Hematopoietic multipotent progenitor cell (in vitro differentiated cells): ENCODE measurements at places on chromosomes 7 and 10. TPM values are rescaled to one million over a fixed set of nuclear protein-coding genes. Genes with fewer than 3 reads are reported as not detected.

AGBL3 gene
- total RNA-seq: 0.81 TPM

NPFFR1 gene
- total RNA-seq: under 0.01 TPM

C10orf95 gene
- total RNA-seq: 0.27 TPM

SLC26A4 gene
- total RNA-seq: 0.27 TPM

PDZD7 gene
- 1.3 TPM for total RNA-seq

COPS6 gene
- total RNA-seq: 43.9 TPM

CYP3A7 gene
- total RNA-seq: not detected

NEUROD6 gene
- total RNA-seq: not detected

SPOCK2 gene
- total RNA-seq: 31.0 TPM

VWDE gene
- total RNA-seq: 7.5 TPM

SLC39A12 gene
- total RNA-seq: not detected

DLD gene
- total RNA-seq: 37.7 TPM

PNLIPRP3 gene
- not detected for total RNA-seq

MOGAT3 gene
- not detected for total RNA-seq

GPR26 gene
- total RNA-seq: under 0.01 TPM

CDK6 gene
- 627 TPM for total RNA-seq

CNPY1 gene
- not detected for total RNA-seq

SPDYE18 gene
- total RNA-seq: 0.54 TPM

CRHR2 gene
- total RNA-seq: not detected

DMBT1 gene
- under 0.01 TPM for total RNA-seq

FAM241B gene
- total RNA-seq: 1.3 TPM

PRRT4 gene
- total RNA-seq: 0.27 TPM

APBB1IP gene
- 30.7 TPM for total RNA-seq

ERVW-1 gene
- total RNA-seq: under 0.01 TPM

CHAT gene
- not detected for total RNA-seq

PPP1R17 gene
- total RNA-seq: under 0.01 TPM

FANK1 gene
- total RNA-seq: 1.6 TPM

ARHGEF35 gene
- total RNA-seq: 0.54 TPM

OPN4 gene
- not detected for total RNA-seq

CYP26C1 gene
- total RNA-seq: 0.54 TPM

HMX3 gene
- not detected for total RNA-seq

EPO gene
- not detected for total RNA-seq

TSPAN12 gene
- total RNA-seq: 0.81 TPM

GALNT17 gene
- not detected for total RNA-seq

ZNF365 gene
- under 0.01 TPM for total RNA-seq

DNAJC12 gene
- 1.9 TPM for total RNA-seq

AKR1D1 gene
- total RNA-seq: not detected

VAX1 gene
- under 0.01 TPM for total RNA-seq

HTR5A gene
- total RNA-seq: under 0.01 TPM

IMPDH1 gene
- total RNA-seq: 57.9 TPM
